Activated naive CD4-positive, alpha-beta T cell treated with anti-CD3 and anti-CD28 coated beads for 36 hours (primary cell): ENCODE measurements at places on chromosomes 1 and 21. TPM values are rescaled to one million over a fixed set of nuclear protein-coding genes. Genes with fewer than 3 reads are reported as not detected.

- no peak for DNase-seq
These were observed 53.5 kb upstream of the CTTNBP2NL start for GRCh38 chr1:112342558-112342957.

DNA sequence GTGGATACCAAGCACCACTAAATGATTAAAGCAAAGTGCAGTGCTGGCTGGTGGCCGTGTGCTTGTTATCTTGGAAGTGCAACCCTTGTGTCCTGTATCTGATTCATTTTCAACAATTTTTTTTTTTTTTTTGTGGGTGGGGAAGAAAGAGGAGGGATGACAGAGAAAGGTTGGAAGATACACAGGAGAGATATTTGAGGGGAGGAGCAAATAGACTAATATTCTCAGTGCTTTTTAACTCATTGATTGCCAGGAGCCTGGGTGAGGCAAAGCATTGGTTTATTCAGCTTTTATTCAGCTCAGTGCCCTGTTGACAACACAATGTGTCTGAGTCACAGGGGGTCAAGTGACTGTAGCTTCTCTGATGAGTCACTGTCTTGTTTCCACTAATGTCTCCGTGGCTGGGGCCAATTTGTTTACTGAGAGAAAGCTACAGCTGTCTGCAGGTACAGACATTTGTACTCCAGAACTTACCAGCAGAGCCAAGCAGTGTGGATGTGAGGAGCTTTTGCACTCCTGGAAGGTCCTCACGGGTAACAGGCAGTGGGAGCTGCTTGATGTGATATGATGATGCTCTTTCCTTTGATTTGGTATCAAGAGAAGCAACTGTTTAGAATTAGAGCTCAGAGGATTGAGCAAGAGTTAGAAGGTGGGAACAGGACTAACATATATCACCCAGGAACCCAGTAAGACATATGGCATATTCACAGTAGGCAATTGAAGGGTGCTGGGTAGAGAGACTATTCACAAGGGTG is 23.6 kb upstream of the DNM3 start:
- DNase-seq = peak; percentile 67

DNA sequence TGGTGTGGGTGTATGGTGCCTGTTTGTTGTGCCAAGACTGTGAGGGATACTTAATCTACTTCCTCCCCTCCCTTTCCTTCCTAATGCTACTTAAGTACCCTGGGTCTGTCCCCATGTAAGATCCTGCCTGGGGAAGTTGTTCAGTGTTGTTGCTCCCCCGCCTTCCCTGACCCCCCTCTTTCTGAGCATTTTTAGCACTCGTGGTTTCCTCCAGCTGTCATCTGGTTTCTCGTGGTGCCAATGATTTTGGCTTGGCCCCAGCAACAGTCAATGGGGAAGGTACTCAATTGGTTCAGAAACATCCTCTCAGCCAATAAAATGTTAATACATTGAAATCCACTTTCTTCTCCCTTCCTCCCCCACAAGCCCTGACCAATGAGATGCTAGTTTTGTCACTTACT is 8.0 kb upstream of the B4GALT3 start:
- DNase-seq = peak; percentile 94

- no peak for DNase-seq
These were observed 12.5 kb downstream of the ADAM30 start for GRCh38 chr1:119883826-119884225.

DNA sequence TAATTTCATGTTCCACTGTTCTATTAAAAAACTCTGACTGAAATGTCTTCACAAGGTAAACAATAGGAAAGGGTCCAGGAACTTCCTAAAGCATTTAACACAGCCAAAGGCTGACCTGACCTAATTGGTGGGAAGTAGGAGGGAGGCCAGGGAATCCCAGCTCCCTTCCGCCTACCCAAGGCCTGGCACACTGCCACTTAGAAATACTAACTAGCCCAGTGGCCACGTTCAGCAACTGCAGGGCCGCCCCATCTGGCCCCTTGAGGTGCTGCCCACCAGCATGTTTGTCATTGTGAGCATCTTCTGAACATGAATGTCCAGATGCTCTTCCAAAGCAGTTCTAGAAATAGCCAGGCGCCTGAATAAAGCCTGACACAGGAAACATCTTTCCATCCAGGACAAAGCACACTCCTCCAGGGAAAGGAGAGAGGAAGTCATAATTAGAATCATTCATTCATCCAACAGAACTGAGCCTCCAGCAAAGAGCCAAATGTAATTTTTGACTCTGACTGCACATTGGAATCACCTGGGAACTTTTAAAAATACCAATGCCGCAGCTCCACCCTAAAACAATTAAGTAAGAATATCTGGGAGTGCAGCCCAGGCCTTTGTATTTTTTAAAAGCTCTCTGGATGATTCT is 44.6 kb upstream of the BCL9 start:
- DNase-seq = no peak

DNA sequence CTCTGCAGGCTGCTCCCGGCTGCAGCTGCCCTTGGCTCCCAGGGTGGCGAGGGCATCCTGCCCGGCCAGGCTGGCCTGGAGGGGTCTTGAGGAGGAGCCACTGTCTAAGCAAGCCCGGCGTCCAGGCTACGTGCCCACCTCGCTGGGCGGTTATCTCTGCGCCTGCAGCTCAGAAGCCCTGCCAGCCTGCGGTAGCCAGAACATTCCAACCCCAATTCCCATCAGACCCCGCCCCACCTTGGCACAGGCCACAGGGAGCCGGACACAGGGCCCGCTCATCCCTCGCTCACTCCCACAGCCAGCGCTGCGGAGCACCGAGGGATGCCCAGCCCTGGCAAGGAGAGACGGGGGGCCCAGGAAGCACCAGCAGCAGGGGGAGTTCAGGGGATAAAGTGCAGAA is 53.9 kb downstream of the MEGF6 start:
- DNase-seq = no peak

GRCh38 chr1:193183019-193183627 is 3.3 kb downstream of the B3GALT2 start:
- DNase-seq = no peak

GRCh38 chr1:77290576-77290975 is 8.8 kb downstream of the AK5 start:
- no peak for DNase-seq

DNA sequence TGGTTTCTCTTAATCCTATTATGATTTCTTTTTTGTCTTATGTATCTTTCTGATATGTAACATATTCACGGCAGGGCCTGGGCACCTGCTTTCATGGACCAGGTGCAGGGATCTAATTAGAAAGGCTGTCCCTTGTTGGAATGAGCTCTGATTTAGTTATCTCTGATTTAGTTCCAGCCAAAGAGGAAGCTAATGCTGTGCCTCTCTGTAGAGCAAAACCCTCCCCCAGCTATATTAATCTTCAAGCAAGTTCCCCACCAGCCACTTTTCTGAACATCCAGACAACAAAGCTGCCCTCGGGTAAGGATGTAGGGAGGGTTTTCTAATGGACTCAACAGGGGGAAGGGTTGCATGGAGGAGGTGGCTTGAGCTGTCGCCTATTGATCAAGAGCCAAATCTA is 6.1 kb downstream of the TSACC start:
- DNase-seq = no peak

MR1 gene
- 22.5 TPM for total RNA-seq

USP25 gene
- 24.7 TPM for total RNA-seq

SPRR1B gene
- total RNA-seq = not detected

C1orf185 gene
- not detected for total RNA-seq

CD1D gene
- not detected for total RNA-seq

F13B gene
- total RNA-seq = not detected

LRRC7 gene
- total RNA-seq = not detected

ARMH1 gene
- 155 TPM for total RNA-seq
